Myocyte (in vitro differentiated cells): ENCODE measurements at places on chromosomes 7 and 10. TPM values are rescaled to one million over a fixed set of nuclear protein-coding genes. Genes with fewer than 3 reads are reported as not detected.

Gene WEE2
- not detected in 2 replicates for total RNA-seq

Gene NODAL
- not detected in 2 replicates for total RNA-seq

Gene SYT15B
- total RNA-seq = not detected in 2 replicates

Gene MUC12
- total RNA-seq = not detected in 2 replicates

Gene FLNC
- 703 and 1,085 TPM in 2 replicates for total RNA-seq

Gene CCL24
- total RNA-seq = 0.72 TPM in 1 of 2 replicates, not detected in the other

Gene LRRD1
- total RNA-seq = 0.26 and 0.29 TPM in 2 replicates

Gene MCM10
- 0.05 and 0.10 TPM in 2 replicates for total RNA-seq

Gene TAC1
- not detected in 2 replicates for total RNA-seq

Gene KAZALD1
- total RNA-seq = 34.7 and 37.5 TPM in 2 replicates

Gene FAM171A1
- total RNA-seq = 14.0 and 15.0 TPM in 2 replicates

Gene INMT
- total RNA-seq = 3.7 and 5.4 TPM in 2 replicates

Gene CLEC5A
- 0.16 TPM in 1 of 2 replicates, not detected in the other for total RNA-seq

Gene DAGLB
- 27.7 and 31.3 TPM in 2 replicates for total RNA-seq

Gene OPALIN
- not detected in 2 replicates for total RNA-seq

Gene GIMAP4
- total RNA-seq = not detected in 2 replicates

Gene MKI67
- total RNA-seq = 0.29 and 3.2 TPM in 2 replicates

Gene ZFAND4
- total RNA-seq = 6.2 and 6.5 TPM in 2 replicates

Gene MMRN2
- 0.94 and 1.0 TPM in 2 replicates for total RNA-seq

Gene LEP
- not detected in 2 replicates for total RNA-seq

Gene WIPF3
- total RNA-seq = 1.5 and 2.5 TPM in 2 replicates

Gene PRTFDC1
- 0.29 and 0.52 TPM in 2 replicates for total RNA-seq

Gene FIS1
- 314 and 333 TPM in 2 replicates for total RNA-seq

Gene BICC1
- total RNA-seq = 10.3 and 10.6 TPM in 2 replicates

Gene PRDX3
- total RNA-seq = 204 and 246 TPM in 2 replicates

Gene TMEM176B
- not detected in 2 replicates for total RNA-seq

Gene LAMB1
- total RNA-seq = 105 and 123 TPM in 2 replicates

Gene FAM25G
- total RNA-seq = not detected in 2 replicates

Gene FOXK1
- 20.2 and 25.2 TPM in 2 replicates for total RNA-seq

Gene CDK1
- total RNA-seq = 3.1 and 5.1 TPM in 2 replicates

Gene SMC3
- total RNA-seq = 20.8 and 24.3 TPM in 2 replicates

Gene ZNF467
- 2.5 and 5.3 TPM in 2 replicates for total RNA-seq

Gene RPP30
- total RNA-seq = 30.9 and 44.1 TPM in 2 replicates

Gene KIF20B
- total RNA-seq = 4.1 and 4.3 TPM in 2 replicates

Gene HECW1
- total RNA-seq = not detected in 2 replicates

Gene NPM3
- 60.9 and 62.4 TPM in 2 replicates for total RNA-seq

Gene PBLD
- 9.2 and 10.5 TPM in 2 replicates for total RNA-seq

Gene NMT2
- 16.6 and 19.5 TPM in 2 replicates for total RNA-seq

Gene ZNF138
- 19.1 and 30.6 TPM in 2 replicates for total RNA-seq

Gene ZNF679
- total RNA-seq = not detected in 2 replicates

Gene GPER1
- total RNA-seq = 1.1 and 1.6 TPM in 2 replicates

Gene DPYSL4
- total RNA-seq = 21.0 and 22.3 TPM in 2 replicates

Gene CDC14C
- not detected in 2 replicates for total RNA-seq

Gene KCTD7
- total RNA-seq = 19.7 and 25.8 TPM in 2 replicates

Gene CALML5
- total RNA-seq = not detected in 2 replicates

Gene FUOM
- 8.2 and 9.8 TPM in 2 replicates for total RNA-seq

Gene ABCB4
- total RNA-seq = 0.42 and 0.96 TPM in 2 replicates

Gene NCF1
- total RNA-seq = not detected in 2 replicates

Gene FBXW4
- total RNA-seq = 27.7 and 35.1 TPM in 2 replicates

Gene NUP205
- total RNA-seq = 32.2 and 33.9 TPM in 2 replicates

Gene CD36
- total RNA-seq = 38.8 and 46.2 TPM in 2 replicates

Gene HYAL4
- 0.21 and 0.43 TPM in 2 replicates for total RNA-seq

Gene PTPN20
- total RNA-seq = 0.64 TPM in 1 of 2 replicates, not detected in the other

Gene NPY
- total RNA-seq = not detected in 2 replicates

Gene UBTD1
- total RNA-seq = 81.1 and 95.8 TPM in 2 replicates

Gene GATAD1
- total RNA-seq = 41.6 and 44.6 TPM in 2 replicates
